ENCODE measurements at places on chromosomes 5 and 9. TPM values are rescaled to one million over a fixed set of nuclear protein-coding genes. Genes with fewer than 3 reads are reported as not detected.

Gene ZNG1F
- 3.6 TPM for total RNA-seq

Gene GPR151
- not detected for total RNA-seq

Gene KIF12
- total RNA-seq, result 0.12 TPM

Gene ABLIM3
- total RNA-seq, result 36.7 TPM

Gene NREP
- 152 TPM for total RNA-seq

Gene PDLIM4
- total RNA-seq, result 25.0 TPM

Gene CXXC5
- 78.6 TPM for total RNA-seq

Gene PLK2
- 1,040 TPM for total RNA-seq

Gene UBE2QL1
- 0.02 TPM for total RNA-seq

DNA sequence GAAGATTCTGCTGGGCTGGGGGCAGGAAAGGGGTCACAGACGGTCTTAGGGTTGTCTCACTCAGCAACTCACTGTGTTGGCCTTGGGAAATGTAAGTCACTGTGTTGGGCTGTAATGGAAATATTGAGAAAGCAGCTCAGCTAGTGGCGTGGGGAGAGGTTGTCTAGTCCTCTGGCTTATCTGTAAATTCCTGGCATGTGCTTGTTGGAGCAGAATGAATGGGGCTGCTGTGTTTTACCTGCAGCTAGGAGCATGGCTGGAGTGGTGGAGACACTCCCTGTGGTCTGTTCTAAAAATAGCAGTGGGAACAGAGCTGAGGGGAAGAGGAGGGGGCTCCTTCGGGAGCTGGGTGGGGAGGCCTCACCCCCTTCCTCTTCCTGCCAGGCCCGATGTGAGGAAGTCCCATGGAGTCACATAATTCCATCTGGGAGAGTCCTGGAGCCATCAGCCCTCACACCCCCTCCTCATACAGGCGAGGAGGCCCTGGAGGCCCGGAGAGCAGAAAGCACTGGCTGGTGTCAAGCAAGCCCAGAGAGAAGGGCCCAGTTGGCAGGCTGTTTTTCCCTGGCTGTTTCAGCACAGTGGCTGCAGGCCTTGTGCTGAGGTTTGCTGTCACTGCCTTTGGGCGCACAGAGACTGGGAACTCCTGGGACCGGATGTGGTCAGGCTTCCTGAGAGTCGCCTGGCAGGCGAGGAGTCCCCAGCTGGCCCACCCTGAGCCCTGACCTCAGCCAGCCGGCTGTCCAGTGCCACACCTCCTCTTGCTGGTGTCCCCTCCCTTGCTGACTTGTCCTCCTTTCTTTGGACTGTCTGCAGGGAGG lies 84.9 kb downstream of the RGS3 start:
- DNase-seq, result peak; percentile 94

DNA sequence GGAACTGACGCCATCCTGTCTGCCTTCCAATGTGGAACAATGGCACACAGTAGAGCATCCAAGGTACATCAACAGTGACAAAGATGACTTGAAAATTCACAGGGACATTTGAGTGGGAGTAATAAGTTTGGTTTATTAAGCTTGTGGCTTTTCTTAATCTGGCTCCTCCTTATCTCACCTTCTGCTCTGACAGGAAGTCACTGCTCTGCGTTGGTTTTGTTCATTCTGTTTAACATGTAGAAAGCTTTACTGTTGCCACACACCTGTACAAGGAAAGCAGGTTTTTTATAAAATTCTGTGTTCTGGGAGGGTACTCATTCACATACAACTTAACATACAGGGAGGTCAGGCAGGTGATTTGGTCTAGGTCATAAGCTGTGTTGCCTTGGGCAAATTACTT lies 1.6 kb upstream of the GZMK start:
- no peak for DNase-seq

DNA sequence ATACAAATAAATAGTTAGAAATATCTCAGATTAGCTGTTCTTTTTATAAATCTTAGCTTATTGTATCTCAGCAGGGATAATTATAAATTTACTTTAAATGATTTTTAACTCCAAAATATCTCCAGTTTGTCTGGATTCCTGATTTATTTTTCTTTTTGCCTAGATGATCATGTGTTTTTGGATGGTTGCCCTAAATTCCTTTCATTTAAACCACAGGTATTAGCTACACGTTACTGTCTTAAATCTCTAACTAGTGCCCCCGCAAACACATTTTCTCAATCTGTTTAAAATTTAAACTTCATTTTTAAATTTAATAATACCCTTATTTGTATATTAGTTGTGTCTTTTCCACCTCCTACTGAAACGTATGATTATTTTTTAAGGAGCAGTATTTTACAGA lies 5.6 kb downstream of the FER start:
- peak; percentile 55 for DNase-seq

- DNase-seq, result peak; percentile 56
Measured at GRCh38 chr9:95017062-95017461, 290.6 kb downstream of the AOPEP start.

- DNase-seq, result peak; percentile 76
Measured at GRCh38 chr9:79213417-79214125, 358.2 kb upstream of the TLE4 start.

DNA sequence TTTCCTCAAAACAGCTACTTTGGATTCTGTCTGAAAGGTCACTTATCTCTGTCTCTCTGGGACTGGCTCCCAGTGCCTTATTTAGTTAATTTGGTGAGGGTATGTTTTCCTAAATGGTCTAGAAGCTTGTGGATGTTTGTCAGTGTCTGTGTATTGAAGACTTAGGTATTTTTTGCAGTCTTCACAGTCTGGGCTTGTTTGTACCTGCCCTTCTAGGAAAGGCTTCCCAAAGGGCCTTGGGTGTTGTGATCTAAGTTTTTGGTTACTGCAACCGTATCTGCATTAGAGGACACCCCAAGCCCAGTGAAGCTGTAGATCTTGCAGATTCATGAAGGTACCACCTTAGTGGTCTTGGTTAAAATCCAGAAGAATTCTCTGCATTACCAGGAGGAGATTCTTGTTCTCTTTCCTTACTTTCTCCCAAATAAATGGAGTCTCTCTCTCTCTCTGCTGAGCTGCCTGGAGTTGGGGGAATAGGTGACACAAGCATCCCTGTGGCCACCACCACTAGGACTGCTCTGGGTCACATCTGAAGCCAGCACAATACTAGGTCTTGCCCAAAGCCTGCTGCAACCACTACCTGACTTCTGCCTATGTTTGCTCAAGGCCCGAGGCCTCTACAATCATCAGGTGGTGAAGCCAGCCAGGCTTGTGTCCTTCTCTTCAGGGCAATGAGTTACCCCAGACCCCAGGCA lies 17.8 kb upstream of the CCNB1 start:
- DNase-seq, result no peak

GRCh38 chr9:12878351-12878978 lies 103.6 kb downstream of the LURAP1L start:
- DNase-seq, result peak; percentile 25

- DNase-seq, result no peak
Measured at GRCh38 chr5:155624597-155625241, 611.2 kb downstream of the KIF4B start.

GRCh38 chr9:117081641-117082317 lies 333.1 kb downstream of the ASTN2 start:
- DNase-seq, result no peak

- DNase-seq, result no peak
Measured at GRCh38 chr9:88684046-88684445, 149.1 kb downstream of the NXNL2 start.

- peak; percentile 50 for DNase-seq
Measured at GRCh38 chr5:98905857-98906688, 22.7 kb downstream of the CHD1 start.

DNA sequence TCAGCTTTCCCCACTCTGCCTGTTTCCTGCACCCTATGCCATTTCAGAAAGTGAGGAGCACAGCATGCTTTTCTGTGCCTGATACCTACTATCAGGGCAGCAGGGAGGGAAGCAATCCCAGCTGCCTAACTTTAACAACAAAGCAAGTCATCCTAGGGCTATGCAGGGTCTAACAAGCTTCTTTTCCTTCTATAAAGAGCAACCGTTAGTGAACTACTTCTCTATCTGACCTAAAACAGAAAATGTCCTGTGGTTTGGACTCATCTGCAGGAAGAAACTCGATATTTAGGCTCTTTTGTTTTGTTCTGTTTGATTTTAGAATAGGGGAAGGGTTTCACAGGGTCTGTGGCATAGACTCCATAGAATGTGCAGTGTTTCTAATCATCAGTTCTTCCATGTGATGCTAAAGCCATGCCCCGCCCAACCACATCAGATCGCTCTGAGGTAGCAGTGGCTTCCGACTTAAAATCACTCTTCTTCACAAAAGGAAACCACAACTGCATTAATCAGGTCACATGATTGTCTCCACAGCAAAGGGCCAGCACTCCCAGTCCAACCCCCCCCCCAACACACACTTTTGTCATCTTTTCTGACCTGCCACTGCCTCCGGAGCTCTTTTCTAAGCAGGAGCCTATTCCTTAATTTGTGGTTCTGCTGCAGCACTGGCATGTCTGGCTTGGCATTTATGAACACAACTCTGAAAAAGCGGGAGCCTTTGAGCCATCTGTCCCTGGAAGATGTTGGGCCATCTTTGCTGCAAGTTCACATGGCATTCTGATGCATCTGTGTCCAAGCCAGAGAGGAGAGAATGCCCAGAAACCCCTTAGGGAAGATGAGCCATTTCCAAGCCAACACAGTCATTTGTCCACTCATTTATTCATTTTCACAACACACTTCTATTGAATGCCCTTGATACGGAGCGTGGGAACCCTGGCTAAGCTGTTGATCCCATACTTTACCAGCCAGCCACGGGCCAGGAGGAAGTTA lies 71.6 kb downstream of the CFAP90 start:
- no peak for DNase-seq
